ENCODE measurements at places on chromosomes 4 and X. TPM values are rescaled to one million over a fixed set of nuclear protein-coding genes. Genes with fewer than 3 reads are reported as not detected.

Gene ESX1
- total RNA-seq = not detected

Gene GABRG1
- 1.7 TPM for total RNA-seq

Gene XAGE1A
- total RNA-seq = not detected

Gene SLC26A1
- total RNA-seq = 0.12 TPM

Gene ADGRG4
- 0.34 TPM for total RNA-seq

Gene ZFP42
- total RNA-seq = 0.28 TPM

Gene VCX3B
- total RNA-seq = not detected

Gene SLC49A3
- 2.5 TPM for total RNA-seq

Gene SERPINA7
- not detected for total RNA-seq

Gene PABPC4L
- total RNA-seq = 0.38 TPM

Gene EDA2R
- 5.9 TPM for total RNA-seq

Gene ARMCX1
- 48.0 TPM for total RNA-seq

Gene MAGEB1
- total RNA-seq = not detected

All from ovary (tissue), 10 donors.